ENCODE measurements at places on chromosomes 5 and 9. TPM values are rescaled to one million over a fixed set of nuclear protein-coding genes. Genes with fewer than 3 reads are reported as not detected.

DNA sequence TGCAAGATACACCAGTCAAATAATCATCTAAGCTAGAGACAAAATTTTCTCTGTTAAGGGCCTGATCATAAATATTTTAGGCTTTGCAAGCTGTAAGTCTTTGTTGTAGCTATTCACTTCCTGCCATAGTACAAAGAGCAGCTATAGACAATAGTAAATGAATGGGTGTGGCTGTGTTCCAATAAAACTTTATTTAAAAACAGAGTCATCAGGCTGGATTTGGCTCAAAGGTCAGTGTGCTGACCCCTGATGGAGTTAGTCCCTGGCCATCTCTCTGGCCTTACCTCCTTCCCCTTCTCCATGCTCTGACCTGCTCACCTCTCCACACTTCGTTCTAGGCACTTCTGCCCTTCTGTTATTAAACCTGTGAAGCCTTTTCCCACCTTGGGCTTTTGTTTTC is 86.0 kb downstream of the DRD1 start:
- DNase-seq: no peak

DNA sequence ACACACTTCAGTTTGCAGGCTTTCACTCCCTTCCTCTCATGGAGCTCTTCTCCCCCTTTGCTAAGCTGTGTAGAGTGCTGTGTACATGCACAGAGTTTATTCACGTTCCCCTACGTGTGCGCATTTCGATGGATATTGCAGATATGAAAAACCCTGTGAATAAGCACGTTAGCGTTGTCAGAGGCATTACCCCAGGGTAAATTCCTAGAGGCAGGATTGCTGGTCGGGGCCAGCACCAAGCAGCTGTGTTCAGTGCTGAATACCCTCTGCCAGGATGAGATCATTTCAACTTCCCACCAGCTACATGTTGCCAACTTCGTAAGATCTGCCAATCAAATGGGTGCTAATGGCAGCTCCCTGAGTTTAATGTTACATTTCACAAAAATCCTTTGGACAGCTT is 172.3 kb upstream of the PPP1R26 start:
- no peak for DNase-seq

GRCh38 chr5:139382807-139383206 is 290 bp downstream of the SLC23A1 start:
- no peak for DNase-seq

- peak; percentile 61 for DNase-seq
Observed at GRCh38 chr9:91775011-91775707, 174.9 kb downstream of the ROR2 start.

DNA sequence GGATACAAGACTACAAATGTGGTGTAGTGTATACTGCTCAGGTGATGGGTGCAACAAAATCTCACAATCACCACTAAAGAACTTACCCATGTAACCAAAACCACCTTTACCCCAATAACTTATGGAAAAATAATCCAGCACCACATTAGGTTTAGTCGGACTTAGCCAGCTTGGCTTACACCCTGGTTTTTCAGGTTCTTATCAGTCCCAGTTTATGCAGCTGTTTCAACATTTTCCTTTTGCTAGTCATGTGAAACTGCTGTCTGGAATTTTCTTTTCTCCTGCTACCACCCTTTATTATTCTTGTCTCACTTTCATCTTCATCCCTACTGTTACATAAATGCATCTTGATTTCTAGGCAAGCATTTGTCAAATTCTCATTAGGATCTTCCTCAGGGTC is 51.5 kb downstream of the STK32A start:
- no peak for DNase-seq

GRCh38 chr9:93874242-93874641 is 80.9 kb downstream of the BARX1 start:
- DNase-seq: no peak

- no peak for DNase-seq
Observed at GRCh38 chr5:145944328-145944727, 8.0 kb downstream of the SH3RF2 start.

- no peak for DNase-seq
Observed at GRCh38 chr9:97535771-97536170, 34.3 kb downstream of the TMOD1 start.

- DNase-seq: no peak
Observed at GRCh38 chr9:80143899-80144298, 572.1 kb downstream of the TLE4 start.

DNA sequence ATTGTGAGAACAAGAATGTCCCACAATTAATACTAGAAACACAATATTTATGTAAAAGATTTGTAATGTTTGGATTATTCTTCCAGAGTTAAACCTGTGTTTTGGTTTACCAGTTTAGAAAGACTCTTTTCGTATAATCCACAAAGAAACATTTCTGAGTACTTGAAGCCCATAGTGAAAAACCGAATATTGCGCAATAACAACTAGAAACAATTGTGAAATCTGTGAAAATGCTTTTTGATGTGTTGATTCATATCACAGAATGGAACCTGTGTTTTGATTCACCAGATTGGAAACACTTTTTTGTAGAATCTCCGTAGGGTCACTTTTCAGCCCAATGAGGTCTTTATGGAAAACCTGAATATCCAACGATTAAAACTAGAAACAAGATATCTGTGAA is 386.2 kb downstream of the PRDM9 start:
- DNase-seq: no peak

GRCh38 chr5:55847837-55848236 is 3.3 kb upstream of the IL31RA start:
- no peak for DNase-seq

DNA sequence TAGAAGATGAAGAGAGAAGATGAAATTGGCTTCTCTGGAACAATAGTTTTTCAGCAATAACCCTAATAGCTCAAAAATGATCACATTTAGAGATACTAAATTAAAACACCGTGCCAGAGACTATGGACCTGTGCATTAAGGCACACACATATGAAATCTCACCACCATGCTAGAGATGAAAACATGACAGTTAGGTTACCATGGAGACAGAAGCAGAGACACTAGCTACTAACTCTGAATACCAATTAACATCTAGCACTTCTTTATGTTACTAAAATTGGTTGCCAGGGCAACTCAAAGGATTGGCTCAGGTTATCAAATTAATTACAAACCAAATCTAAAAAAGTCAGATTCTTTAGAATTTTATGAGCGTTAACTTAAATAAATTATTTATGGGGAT is 337.7 kb downstream of the PLK2 start:
- no peak for DNase-seq

DNA sequence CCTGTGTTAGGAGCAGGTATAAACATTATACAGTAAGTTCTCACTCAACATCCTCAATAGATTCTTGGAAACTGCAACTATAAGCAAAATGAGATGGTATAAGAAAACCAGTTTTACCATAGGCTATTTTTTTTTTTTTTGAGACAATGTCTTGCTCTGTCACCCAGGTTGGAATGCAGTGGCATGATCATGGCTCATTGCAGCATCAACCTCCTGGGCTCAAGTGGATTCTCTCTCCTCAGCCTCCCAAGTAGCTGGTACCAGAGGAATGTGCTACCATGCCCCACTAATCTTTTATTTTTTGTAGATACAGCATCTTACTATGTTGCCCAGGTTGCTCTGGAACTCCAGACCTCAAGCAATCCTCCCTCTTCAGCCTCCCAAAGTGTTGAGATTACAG is 50.1 kb upstream of the ADRB2 start:
- no peak for DNase-seq

DNA sequence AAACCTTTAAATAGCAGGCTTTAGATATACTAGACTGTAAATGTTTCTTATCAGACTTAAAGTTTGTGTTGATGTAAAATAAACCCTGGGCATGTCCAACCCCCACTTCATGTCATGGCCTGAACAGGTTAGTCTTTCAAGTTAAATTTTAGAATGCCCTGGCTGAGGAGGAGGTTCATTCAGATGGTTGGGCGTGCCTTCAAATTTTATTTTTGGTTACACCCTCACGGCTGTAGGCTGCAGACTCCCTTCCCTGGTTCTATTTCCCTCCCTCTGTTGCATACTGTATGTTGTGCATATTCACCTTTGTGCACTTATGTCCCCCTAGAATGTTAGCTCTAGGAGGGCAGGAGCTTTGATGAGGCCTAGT is 5.3 kb upstream of the BICD2 start:
- DNase-seq: no peak

- no peak for DNase-seq
Observed at GRCh38 chr9:124442379-124442778, 7.9 kb upstream of the ADGRD2 start.

GRCh38 chr5:103941596-103941995 is 379.0 kb upstream of the NUDT12 start:
- DNase-seq: no peak

GRCh38 chr5:150529555-150529954 is 21.6 kb downstream of the NDST1 start:
- no peak for DNase-seq

- no peak for DNase-seq
Observed at GRCh38 chr9:75990576-75991304, 100.3 kb downstream of the PCSK5 start.

- DNase-seq: no peak
Observed at GRCh38 chr9:99026271-99026955, 78.5 kb upstream of the TGFBR1 start.

DNA sequence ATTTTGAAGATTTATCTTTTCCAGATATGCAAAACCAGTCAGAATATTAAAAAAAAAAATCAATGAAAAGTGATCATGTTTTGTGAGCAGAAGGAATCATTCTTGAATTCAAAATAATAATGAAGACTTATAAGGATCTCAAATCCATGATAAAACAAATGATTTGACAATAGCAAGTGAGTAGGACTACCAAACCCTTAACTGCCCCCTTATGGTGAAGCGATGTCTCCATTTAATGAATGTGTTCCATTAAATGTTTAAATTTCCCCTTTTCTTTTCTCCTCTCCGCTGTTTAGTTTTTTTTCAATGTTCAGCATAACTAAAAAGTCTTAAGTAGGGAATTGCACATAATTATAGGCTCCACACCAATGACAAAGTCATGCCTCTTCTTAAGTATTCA is 12.2 kb upstream of the MARCHF3 start:
- peak; percentile 9 for DNase-seq

- no peak for DNase-seq
Observed at GRCh38 chr9:91047993-91048607, 246.5 kb downstream of the SYK start.

DNA sequence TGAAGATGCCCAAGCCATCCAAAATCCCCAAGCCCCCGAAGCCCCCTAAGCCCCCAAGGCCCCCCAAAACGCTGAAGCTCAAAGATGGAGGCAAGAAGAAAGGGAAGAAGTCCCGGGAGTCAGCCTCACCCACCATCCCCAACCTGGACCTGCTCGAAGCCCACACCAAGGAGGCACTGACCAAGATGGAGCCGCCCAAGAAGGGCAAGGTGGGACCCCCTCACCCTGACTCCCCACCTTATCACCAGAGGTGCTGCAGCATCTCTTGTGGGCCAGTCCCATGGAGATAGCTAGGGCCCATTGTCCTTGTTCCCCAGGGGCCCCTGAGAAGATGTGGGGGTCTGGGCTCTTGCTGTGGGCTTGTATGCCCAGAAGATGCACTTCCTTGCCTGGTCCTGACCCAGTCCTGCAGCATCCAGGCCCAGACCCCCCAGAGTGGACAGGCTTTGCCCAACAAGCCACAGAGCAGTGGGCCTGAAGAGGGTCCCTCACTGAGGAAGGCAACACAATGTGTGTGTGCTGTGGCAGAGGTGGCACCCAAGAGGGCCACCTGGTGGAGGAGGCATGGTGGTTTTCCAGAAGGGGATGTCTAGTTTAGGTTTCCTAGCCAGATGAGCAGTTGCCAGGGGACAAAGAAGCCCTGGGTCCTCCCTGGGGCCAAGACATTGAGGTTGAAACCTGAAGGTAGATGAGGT is 84.1 kb downstream of the PHF2 start:
- DNase-seq: no peak

GRCh38 chr5:40238066-40238745 is 441.5 kb upstream of the PTGER4 start:
- DNase-seq: no peak

The SLC46A2 gene
- not detected for total RNA-seq

The TEX48 gene
- not detected for total RNA-seq

The FRMD3 gene
- 0.03 TPM for total RNA-seq

The ORM2 gene
- total RNA-seq: not detected

The KLF4 gene
- 51.6 TPM for total RNA-seq

The SVEP1 gene
- not detected for total RNA-seq

The C9orf153 gene
- 0.56 TPM for total RNA-seq

The TMED7 gene
- 348 TPM for total RNA-seq

The AGXT2 gene
- not detected for total RNA-seq

The CARTPT gene
- not detected for total RNA-seq

The PTPN3 gene
- 11.3 TPM for total RNA-seq

The SPOCK1 gene
- not detected for total RNA-seq

The IL4 gene
- not detected for total RNA-seq

The ADRB2 gene
- 0.64 TPM for total RNA-seq

The EMB gene
- not detected for total RNA-seq

The QRFP gene
- not detected for total RNA-seq

The MAPKAP1 gene
- total RNA-seq: 79.9 TPM

The PKD2L2 gene
- total RNA-seq: not detected

The MYO10 gene
- 39.2 TPM for total RNA-seq

The PLPPR1 gene
- total RNA-seq: 0.15 TPM

The CTXN3 gene
- not detected for total RNA-seq

The ADRA1B gene
- total RNA-seq: not detected
